ENCODE measurements at places on chromosomes 1 and 21. TPM values are rescaled to one million over a fixed set of nuclear protein-coding genes. Genes with fewer than 3 reads are reported as not detected.
A peak's percentile ranks its signal among the peaks of the same experiment; 100 is the strongest.

GRCh38 chr1:2210084-2210653, 15.6 kb upstream of the FAAP20 start:
- H3K4me3 ChIP-seq = no peak overlapping the region
- no peaks in the 10 kb centered on the region for H3K27me3 ChIP-seq
- H3K36me3 ChIP-seq = no peaks in the 10 kb centered on the region
- no peak for DNase-seq
- H3K4me1 ChIP-seq = peaks cover 55% of the 10 kb centered on the region

GRCh38 chr1:76090283-76091203, 16.0 kb downstream of the ST6GALNAC3 start:
- no peaks in the 10 kb centered on the region for H3K27me3 ChIP-seq
- H3K36me3 ChIP-seq = no peaks in the 10 kb centered on the region
- H3K4me3 ChIP-seq = no peak overlapping the region
- DNase-seq = no peak
- H3K4me1 ChIP-seq = 0 out of 2 replicates have a peak, but pooled peaks cover 4% of the 10 kb centered on the region

GRCh38 chr1:53025769-53026112, 36.3 kb upstream of the PODN start:
- H3K27ac ChIP-seq = no peak overlapping the region
- peaks cover 7% of the 10 kb centered on the region for H3K36me3 ChIP-seq
- no peak overlapping the region for H3K4me3 ChIP-seq
- DNase-seq = no peak
- H3K4me1 ChIP-seq = 0 out of 2 replicates have a peak, but pooled peaks cover 4% of the 10 kb centered on the region

GRCh38 chr1:24898909-24899439, 31.1 kb downstream of the RUNX3 start:
- no peaks in the 10 kb centered on the region for H3K4me1 ChIP-seq
- peak; percentile 26 for DNase-seq
- peaks cover 27% of the 10 kb centered on the region for H3K36me3 ChIP-seq
- no peak overlapping the region for H3K4me3 ChIP-seq

DNA sequence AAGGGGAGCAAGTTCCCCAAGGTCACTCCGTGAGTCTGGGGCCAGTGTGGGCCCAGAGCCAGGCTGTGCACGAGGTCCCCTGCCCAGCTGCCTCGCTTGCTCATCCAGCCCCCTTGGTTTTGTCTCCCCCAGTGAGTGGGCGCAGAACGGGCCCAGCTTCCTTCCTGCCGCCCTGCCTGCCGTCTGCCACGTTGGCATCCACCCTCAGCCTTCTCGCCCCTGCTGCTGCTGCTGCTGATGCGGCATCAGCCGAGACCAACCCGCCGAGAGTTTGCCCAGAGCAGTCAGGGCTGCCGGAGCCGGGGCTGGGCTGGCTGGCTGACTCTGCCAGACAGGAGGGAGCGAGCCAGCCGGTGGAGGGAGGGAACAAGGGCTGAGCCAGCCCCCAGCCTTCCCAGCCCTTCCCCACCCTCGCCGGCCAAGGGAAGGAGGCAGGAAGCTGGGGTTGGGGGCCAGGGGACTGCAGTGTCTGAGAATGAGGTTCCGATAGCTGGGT, 31.4 kb upstream of the WASF2 start:
- H3K36me3 ChIP-seq = no peaks in the 10 kb centered on the region
- H3K4me1 ChIP-seq = no peaks in the 10 kb centered on the region
- no peaks in the 10 kb centered on the region for H3K27me3 ChIP-seq
- no peak for DNase-seq
- H3K4me3 ChIP-seq = no peak overlapping the region
- H3K27ac ChIP-seq = no peak overlapping the region

DNA sequence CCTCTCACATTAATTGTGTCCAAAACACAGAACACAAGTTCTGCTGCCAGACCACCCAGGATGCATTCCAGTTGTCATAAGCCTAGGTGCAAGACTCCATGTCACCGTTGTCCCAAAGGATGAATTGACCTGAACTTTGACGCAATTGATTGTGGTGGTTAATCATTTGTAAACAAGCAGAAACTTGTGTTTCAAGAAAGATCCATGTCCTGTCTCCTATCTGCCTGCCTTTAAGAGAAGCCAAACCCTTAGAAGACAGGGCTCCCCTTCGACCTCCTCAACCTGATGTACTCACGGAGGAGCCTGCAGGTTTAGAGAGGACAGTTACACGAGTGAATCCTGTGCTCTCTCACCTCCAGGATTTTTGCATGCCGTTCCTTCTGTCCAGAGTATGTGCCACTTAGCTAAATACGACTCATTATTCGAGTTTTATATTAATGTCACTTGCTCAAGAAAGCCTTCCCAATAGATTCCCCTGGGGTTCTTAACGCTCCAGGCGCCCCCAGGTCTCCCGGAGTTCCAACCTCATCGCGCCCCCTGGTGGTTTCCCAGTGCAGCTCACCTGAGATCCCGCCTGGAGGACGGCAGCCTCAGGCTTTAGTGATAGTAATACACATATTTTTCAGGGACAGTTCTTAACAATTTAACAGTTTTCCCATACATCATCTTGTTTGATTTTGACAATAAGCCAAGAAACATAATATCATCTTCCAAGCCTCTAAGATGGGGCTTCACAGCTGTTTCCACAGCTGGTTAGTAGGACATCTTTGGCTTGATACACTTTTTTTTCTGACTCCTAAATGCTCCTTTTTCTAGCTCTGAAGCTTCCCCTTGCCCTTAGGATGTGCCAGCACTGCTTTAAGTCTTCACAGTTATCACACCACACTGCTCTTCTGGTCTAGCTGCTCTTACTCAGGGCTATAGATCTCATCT, 2.4 kb upstream of the C8B start:
- no peak overlapping the region for H3K4me3 ChIP-seq
- H3K36me3 ChIP-seq = no peaks in the 10 kb centered on the region
- no peaks in the 10 kb centered on the region for H3K4me1 ChIP-seq
- no peak overlapping the region for H3K27ac ChIP-seq
- DNase-seq = peak; percentile 51

DNA sequence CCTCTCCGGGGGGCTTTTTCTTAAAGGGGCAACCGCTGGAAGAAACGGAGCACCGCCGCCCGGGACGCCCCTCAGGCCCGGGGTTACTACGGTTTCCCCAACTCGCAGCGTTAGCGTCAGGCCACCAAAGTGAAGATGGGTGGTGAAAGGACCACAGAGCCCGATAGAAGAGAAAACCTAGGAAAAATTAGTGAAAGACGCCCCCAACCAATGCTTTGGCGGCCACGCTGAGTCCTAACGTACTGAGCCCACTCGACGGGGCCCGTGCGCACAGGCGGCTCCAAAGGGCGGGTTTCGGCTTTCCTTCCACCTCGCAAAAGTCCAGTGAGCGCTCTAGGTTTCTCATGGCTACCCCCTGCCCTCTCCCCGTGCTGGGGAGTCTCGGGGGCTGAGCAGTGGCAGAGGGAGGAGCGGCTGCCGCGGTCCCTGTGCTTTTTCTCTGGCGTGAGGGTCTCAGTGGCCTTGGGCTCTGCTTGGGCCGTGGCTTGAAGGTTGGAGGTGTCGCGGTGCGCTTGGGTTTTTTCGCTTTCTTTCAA, 12.2 kb upstream of the SPEN start:
- no peaks in the 10 kb centered on the region for H3K36me3 ChIP-seq
- no peaks in the 10 kb centered on the region for H3K27me3 ChIP-seq
- H3K4me3 ChIP-seq = peak overlapping the region; percentile 62
- no peak for DNase-seq
- H3K4me1 ChIP-seq = peaks cover 36% of the 10 kb centered on the region

- peak; percentile 71 for DNase-seq
- H3K36me3 ChIP-seq = peaks cover 39% of the 10 kb centered on the region
- H3K4me1 ChIP-seq = peaks cover 13% of the 10 kb centered on the region
- H3K4me3 ChIP-seq = no peak overlapping the region
- H3K27me3 ChIP-seq = no peaks in the 10 kb centered on the region
- H3K27ac ChIP-seq = peak overlapping the region; percentile 81
Measured at GRCh38 chr1:193211539-193211938, 25.1 kb upstream of the B3GALT2 start.

- no peaks in the 10 kb centered on the region for H3K27me3 ChIP-seq
- H3K27ac ChIP-seq = no peak overlapping the region
- H3K4me3 ChIP-seq = no peak overlapping the region
- H3K36me3 ChIP-seq = peaks cover 85% of the 10 kb centered on the region
Measured at GRCh38 chr1:22108339-22109105, 34.4 kb downstream of the WNT4 start.

- no peak overlapping the region for H3K4me3 ChIP-seq
- no peaks in the 10 kb centered on the region for H3K36me3 ChIP-seq
- peak overlapping the region; percentile 86 for H3K27ac ChIP-seq
Measured at GRCh38 chr1:14743368-14743767, 144.9 kb downstream of the KAZN start.

- no peak overlapping the region for H3K27ac ChIP-seq
- DNase-seq = no peak
- no peaks in the 10 kb centered on the region for H3K27me3 ChIP-seq
- no peaks in the 10 kb centered on the region for H3K36me3 ChIP-seq
Measured at GRCh38 chr1:196306421-196306820, 301.8 kb downstream of the KCNT2 start.

- no peak overlapping the region for H3K27ac ChIP-seq
- H3K4me1 ChIP-seq = no peaks in the 10 kb centered on the region
- DNase-seq = no peak
- H3K27me3 ChIP-seq = peaks cover 21% of the 10 kb centered on the region
Measured at GRCh38 chr1:44447051-44447810, 42.2 kb downstream of the RNF220 start.

DNA sequence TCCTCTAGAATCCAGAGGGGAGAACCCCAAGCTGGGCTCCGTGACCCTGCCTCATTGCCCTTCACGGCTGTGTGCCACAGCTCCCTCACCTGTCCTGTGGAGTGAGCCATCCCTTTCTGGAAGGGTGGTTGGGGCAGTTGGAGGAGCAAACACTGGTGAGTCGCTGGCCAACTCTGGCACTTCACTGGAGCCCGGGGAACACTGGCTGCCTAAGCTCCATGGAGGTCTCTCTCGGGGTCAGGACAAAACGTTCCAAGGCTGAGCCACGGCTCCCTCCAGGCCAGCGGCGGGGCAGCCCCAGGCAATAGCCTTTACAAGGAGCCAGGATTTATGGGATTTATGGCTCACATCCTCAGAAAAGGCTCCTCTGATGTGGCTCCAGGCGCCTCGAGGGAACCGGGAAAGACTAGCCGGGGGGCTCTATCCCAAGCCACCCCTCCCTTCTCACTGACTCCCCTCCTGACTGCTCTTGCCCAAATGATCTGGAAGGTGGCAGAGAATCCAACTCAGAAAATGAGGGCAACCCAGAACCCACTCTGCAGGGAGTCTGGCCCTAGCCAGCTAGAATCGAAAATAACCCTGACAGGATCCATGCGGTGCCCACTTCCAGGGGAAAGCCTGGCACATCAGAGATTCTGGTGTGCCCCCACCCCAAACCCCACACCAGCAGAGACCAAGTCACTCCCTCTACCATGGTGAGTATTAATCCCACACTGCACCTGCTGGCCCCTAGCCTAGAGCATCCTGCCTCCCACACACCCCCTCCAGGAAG, 75.2 kb downstream of the GLIS1 start:
- H3K36me3 ChIP-seq = no peaks in the 10 kb centered on the region
- no peaks in the 10 kb centered on the region for H3K4me1 ChIP-seq
- DNase-seq = no peak
- no peaks in the 10 kb centered on the region for H3K27me3 ChIP-seq
- no peak overlapping the region for H3K4me3 ChIP-seq

GRCh38 chr1:3141129-3141528, 72.1 kb downstream of the PRDM16 start:
- H3K36me3 ChIP-seq = no peaks in the 10 kb centered on the region
- no peak overlapping the region for H3K4me3 ChIP-seq
- H3K27ac ChIP-seq = no peak overlapping the region
- H3K27me3 ChIP-seq = no peaks in the 10 kb centered on the region
- no peak for DNase-seq

DNA sequence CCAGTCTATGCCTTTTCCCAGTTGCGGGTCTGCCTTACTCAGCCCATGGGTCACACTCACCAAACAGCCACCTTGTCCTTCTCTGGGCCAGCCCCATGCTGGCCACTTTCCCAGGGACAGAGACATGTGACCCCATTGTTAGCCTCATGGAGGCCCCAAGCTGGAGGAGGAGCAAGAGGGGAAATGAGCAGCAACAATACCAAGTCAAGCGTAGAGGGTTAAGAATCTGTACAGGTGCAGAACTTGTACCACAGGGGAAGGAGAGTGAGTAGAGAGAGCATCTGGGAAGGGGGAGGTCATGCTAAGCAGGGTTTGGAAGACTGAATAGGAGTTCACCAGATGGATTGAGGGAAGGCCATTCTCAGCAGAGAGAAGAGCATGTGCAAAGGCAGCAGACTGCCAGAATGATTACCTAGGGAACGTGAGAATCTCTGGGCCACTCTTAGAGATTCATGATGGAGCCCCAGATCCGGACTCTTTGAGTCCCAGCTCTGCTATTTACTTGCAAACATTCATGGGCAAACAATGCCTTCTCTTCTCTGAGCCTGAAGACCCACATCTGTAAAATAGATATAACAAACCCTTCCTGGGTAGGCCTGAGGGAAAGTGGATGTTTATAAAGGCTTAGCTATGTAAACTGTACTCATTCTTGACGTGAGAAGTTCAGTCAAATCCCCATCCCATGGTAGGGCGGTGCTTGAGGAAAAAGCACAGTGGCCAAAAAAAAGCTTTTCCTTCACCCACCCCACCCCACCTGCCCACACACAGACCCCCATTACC, 2.8 kb upstream of the SLC2A1 start:
- no peak overlapping the region for H3K27ac ChIP-seq
- DNase-seq = peak; percentile 67
- H3K4me3 ChIP-seq = no peak overlapping the region
- no peaks in the 10 kb centered on the region for H3K27me3 ChIP-seq
- peaks cover 16% of the 10 kb centered on the region for H3K36me3 ChIP-seq

DNA sequence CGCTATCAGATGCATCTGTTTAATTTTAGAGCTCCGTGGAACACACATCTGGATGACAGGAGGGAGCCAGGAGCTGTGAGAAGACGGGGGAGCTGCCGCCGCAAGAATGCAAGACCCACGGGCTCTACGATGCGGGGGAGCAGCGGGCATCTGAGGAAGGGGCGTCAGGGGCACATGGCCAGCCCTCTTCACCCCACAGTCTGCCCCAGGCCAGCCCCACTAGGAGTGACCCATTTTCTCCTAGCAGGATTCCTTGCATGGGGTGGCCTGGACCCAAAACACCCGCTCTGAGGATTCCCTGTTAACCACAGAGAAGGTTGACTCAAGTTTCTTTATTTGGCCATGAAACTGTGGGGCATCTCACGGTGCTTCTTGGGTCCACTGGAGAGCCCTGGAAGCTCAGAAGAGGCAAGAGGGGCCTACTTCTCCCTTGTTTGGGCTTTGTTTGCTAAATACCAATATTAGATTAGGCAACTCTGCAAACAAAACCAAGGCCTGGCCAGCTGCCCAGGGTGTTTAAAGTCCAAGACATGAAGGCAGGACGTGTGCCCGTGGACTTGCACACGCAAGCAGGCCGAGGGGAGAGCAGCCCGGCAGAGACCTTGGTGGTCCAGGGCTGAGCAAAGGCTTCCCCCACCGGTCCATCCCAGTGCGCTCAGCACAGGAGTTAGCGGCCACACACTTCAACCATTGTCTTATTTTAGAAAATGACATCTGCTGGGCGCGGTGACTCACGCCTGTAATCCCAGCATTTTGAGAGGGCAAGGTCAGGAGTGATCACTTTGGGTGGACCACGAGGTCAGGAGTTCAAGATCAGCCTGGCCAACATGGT, 89.8 kb downstream of the DHRS3 start:
- peak overlapping the region; percentile 30 for H3K27ac ChIP-seq
- no peaks in the 10 kb centered on the region for H3K27me3 ChIP-seq
- DNase-seq = peak; percentile 84
- no peak overlapping the region for H3K4me3 ChIP-seq
- peaks cover 21% of the 10 kb centered on the region for H3K4me1 ChIP-seq

- H3K36me3 ChIP-seq = no peaks in the 10 kb centered on the region
- H3K4me3 ChIP-seq = no peak overlapping the region
Measured at GRCh38 chr1:24055681-24056080, 56.3 kb downstream of the MYOM3 start.

P3H1 gene
- total RNA-seq = 182 TPM

MRPL37 gene
- total RNA-seq = 157 TPM

CCDC17 gene
- total RNA-seq = 0.34 TPM

KCNJ9 gene
- not detected for total RNA-seq

CELA2A gene
- total RNA-seq = not detected

OR10J1 gene
- total RNA-seq = not detected

LIN28A gene
- not detected for total RNA-seq

DIO1 gene
- not detected for total RNA-seq

All from SJSA1 (cell line).